ENCODE measurements at places on chromosomes 4 and X. TPM values are rescaled to one million over a fixed set of nuclear protein-coding genes. Genes with fewer than 3 reads are reported as not detected.

SOD3 gene
- total RNA-seq: 0.31 TPM

SHISA3 gene
- total RNA-seq: 5.0 TPM

GYG2 gene
- total RNA-seq: under 0.01 TPM

SGMS2 gene
- 80.5 TPM for total RNA-seq

APELA gene
- not detected for total RNA-seq

GPR50 gene
- not detected for total RNA-seq

INTU gene
- 5.5 TPM for total RNA-seq

VEGFD gene
- total RNA-seq: 0.44 TPM

CC2D2A gene
- total RNA-seq: 6.5 TPM

PAPSS1 gene
- 46.4 TPM for total RNA-seq

XK gene
- under 0.01 TPM for total RNA-seq

BTK gene
- not detected for total RNA-seq

OTUD6A gene
- total RNA-seq: not detected

DUSP21 gene
- total RNA-seq: not detected

SCLT1 gene
- 9.2 TPM for total RNA-seq

CXCL1 gene
- 4.5 TPM for total RNA-seq

ESX1 gene
- total RNA-seq: not detected

HSFX4 gene
- total RNA-seq: not detected

GPRASP1 gene
- total RNA-seq: 0.65 TPM

PF4V1 gene
- total RNA-seq: 0.25 TPM

ADH7 gene
- total RNA-seq: not detected

NUP62CL gene
- total RNA-seq: 0.06 TPM

ERVMER34-1 gene
- total RNA-seq: 0.13 TPM

MAGEC3 gene
- total RNA-seq: not detected

MAPK10 gene
- under 0.01 TPM for total RNA-seq

DDIT4L gene
- total RNA-seq: 1.9 TPM

SCML2 gene
- total RNA-seq: 2.5 TPM

TMPRSS11F gene
- total RNA-seq: not detected

CLIC2 gene
- total RNA-seq: 10.4 TPM

ATOH1 gene
- not detected for total RNA-seq

CDKL5 gene
- 1.1 TPM for total RNA-seq

YIPF7 gene
- total RNA-seq: not detected

SSX4B gene
- total RNA-seq: not detected

ZNF157 gene
- total RNA-seq: not detected

SNCA gene
- 49.5 TPM for total RNA-seq

AKAP17A gene
- 25.7 TPM for total RNA-seq

LNX1 gene
- 1.6 TPM for total RNA-seq

ZDHHC15 gene
- under 0.01 TPM for total RNA-seq

PDE6B gene
- total RNA-seq: 6.9 TPM

LRCH2 gene
- 11.2 TPM for total RNA-seq

PPP3CA gene
- total RNA-seq: 48.9 TPM

CXCL10 gene
- 5.5 TPM for total RNA-seq

MYOZ2 gene
- not detected for total RNA-seq

SPON2 gene
- total RNA-seq: 1.3 TPM

MGARP gene
- total RNA-seq: 0.94 TPM

SLC25A53 gene
- 15.2 TPM for total RNA-seq

SRPX2 gene
- 59.6 TPM for total RNA-seq

AGA gene
- 37.0 TPM for total RNA-seq

CENPC gene
- total RNA-seq: 12.3 TPM

ITGB1BP2 gene
- 5.2 TPM for total RNA-seq

RTL3 gene
- total RNA-seq: under 0.01 TPM

ADGRG2 gene
- total RNA-seq: not detected

TSPAN6 gene
- 84.7 TPM for total RNA-seq

All from bladder microvascular endothelial cell (primary cell).